ENCODE measurements at places on chromosomes 12 and 14.

DNA sequence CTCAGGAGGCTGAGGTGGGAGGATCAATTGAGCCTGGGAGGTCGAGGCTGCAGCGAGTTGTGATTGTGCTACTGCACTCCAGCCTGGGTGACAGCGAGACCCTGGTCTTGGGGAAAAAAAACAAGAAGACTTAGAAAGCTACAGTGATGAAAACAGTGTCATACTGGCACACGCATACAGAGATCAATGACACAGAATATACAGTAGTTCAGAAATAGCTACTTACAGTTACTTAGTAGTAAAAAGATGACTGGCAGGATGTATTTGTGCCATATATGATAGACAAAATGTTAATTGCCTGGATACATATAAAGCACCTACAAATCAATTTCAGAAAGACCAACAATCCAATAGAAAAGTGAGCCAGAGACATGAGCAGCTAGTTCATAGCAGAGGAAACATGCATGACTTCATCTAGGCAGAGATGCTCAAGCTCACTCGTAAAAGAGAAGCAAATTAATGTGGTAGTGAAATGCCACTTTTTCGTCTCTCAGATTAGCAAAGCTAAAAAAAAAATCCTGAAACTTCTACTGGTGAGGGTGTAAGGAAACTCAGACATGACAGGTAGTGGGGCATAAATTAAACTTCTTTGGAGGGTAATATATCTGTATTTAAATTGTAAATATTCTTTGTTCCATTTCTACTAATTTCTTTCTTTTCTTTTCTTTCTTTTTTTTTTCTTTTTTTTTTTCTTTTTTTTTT, 2.5 kb upstream of the ALDH2 start:
- no peak for DNase-seq

DNA sequence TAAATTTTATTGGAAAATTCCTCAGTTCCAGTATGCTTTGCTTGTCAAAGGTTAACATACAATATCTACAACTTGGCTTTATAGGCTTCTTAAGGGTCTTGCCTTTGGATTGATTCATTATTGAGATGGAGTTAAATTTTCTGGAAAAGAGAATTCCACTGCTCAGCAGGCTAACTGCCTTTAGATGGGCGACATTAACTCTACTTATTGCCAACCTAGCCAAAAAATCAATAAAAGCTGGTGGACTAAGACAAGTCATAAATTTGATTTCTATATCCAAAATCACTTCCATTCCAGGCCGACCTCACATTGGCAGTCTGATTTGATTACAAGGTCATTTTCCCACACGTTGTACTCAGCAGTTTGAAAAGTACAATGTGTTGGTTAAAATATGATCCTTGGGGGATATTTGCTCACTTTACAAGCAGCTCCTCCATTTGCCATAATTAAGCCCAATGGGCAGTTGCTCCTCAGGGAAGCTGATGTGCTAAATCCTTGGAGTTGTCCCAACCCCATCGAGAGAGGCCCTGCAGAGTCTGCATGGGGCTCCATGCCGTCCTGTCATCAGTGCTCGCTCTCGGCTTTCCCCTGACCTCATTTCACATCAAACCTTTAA, 36.1 kb upstream of the CRY1 start:
- no peak for DNase-seq

DNA sequence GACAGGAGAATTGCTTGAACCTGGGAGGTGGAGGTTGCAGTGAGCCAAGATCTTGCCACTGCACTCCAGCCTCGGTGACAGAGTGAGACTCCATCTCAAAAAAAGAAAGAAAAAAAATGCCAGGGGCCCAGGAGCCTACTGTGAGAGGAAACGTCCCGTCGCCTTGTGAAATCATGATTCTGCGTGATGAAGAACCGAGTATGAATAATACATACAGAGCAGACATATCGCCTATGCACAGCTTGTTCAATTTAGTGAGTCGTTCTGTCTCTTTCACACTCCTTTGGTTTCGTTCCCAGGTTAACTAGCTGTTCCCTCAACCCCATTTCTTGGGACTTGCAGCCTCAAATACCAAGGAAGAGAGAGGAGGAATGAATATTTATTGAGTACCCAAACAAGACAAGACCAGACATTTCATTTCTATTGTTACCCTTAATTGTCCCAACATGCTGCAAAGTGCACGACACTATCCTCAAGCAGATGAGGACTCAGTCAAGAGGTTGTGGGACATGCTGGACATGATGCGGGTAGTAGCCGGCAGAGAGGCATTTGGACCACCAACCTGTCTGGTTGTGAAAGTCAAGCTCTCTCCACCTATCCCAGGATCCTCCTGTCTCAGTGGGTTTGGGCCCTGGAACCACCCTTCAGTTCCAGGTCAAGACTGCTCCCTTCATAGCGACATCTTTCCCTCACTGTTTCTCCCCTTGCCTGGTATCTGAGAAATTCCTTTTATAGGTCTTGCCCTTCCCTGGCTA, 8.6 kb upstream of the CD27 start:
- no peak for DNase-seq

GRCh38 chr12:55737581-55738122, 5.3 kb upstream of the GDF11 start:
- DNase-seq = no peak

- no peak for DNase-seq
Measured at GRCh38 chr14:100285913-100286400, 20.3 kb downstream of the SLC25A29 start.

GRCh38 chr14:44771496-44771895, 190.3 kb downstream of the KLHL28 start:
- DNase-seq = no peak

- DNase-seq = no peak
Measured at GRCh38 chr14:99734406-99735051, 50.4 kb downstream of the CYP46A1 start.
